ENCODE measurements at places on chromosomes 6 and 20. TPM values are rescaled to one million over a fixed set of nuclear protein-coding genes. Genes with fewer than 3 reads are reported as not detected.

The SLC22A7 gene
- total RNA-seq = not detected

DNA sequence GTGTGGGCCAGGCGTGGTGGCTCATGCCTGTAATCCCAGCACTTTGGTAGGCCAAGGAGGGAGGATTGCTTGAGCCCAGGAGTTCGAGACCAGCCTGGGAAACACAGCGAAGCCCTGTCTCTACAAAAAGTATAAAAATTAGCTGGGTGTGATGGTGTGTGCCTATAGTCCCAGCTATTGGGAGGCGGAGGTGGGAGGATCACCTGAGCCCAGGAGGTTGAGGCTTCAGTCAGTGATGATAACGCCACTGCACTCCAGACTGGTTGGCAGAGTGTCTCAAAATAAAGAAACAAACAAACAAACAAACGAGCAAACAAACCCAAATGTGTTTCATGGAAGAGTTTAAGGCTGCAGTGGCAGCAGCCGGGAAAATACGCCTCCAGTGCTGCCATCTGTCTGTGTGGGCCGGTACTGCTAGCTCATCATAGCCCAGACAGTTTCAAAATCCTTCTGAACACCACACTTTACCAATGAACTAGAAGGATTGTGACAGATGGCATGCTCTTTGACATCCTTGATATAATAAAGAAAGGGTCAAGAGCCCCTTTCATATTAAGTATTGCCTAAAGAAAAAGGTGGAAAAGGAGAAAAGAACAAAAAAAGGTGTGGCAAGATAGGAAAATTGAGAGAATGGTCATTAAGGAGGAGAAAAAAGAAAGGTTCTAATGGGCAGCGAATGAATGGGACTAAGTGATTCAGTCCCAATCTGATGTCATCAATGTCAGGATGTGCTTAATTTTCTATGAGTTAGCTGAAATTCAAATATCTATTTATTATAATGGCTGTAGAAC, 298.6 kb downstream of the SYNE1 start:
- peak; percentile 52 for DNase-seq

DNA sequence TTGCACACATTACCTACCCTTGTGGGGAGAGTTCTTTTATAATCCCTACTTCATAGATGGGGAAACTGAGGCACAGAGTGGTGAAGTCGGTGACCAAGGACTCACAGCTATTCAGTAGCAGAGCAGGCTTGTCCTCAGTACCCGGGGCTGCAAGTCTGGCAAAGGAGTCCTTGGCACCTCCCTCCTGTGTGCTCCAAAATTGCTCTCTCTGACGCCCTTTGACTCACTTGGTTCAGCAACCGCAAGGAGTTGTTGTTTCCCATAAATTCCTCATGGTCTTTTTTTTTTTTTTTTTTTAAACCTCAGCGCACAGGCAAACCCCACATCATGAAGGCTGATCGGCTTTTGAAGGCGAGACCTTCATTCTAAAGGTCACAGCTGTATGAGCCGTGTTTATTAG, 143.2 kb downstream of the CEBPB start:
- DNase-seq = no peak

DNA sequence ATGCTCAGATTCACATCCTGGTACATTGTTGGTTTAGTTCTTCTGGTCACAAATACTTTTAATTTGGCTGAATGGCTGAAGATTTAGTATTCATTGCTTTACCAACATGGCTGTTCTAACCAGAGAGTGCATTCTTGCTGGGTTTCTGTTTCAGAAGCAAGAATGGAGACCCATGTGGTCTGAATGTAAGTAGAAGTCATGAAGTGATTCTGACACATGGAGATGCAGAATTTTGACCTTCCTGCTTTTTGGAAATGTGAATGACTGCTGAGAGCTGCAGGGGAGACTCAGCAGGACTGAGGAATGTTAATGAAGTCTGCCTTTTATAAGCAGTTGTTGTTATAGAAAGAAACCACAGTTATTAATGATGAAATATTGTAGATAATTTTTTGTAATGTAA, 576.1 kb upstream of the MARCKS start:
- DNase-seq = no peak

DNA sequence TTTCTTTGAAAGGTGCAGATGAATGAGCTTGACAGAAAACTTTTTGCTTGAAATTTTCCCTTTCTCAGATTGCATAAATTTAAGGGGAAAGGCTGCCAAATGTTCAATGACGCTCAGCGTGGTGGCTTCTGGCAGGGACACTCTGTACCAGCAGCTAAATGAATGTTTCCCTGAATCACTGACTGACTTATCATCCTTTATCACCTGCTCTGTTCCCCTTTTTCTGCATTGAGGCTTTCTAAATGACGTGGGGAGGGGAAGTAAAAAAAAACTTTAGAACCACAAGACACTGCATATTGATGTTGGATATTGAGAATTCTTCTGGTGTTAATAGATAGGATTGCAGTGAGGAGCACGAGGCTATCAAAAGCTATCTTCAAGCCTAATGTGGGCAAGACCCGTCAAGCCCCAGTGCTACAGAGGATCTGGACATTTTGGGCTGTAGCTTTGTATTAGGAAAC, 46.9 kb upstream of the ENPP5 start:
- DNase-seq = no peak
